Kidney epithelial cell (primary cell): ENCODE measurements at places on chromosomes 6 and 20. TPM values are rescaled to one million over a fixed set of nuclear protein-coding genes. Genes with fewer than 3 reads are reported as not detected.

XKR7 gene
- 0.08 and 0.34 TPM in 2 replicates for total RNA-seq

KIAA1755 gene
- total RNA-seq, result 1.4 and 2.1 TPM in 2 replicates

KHDC3L gene
- not detected in 2 replicates for total RNA-seq

ZNF165 gene
- 15.4 and 16.8 TPM in 2 replicates for total RNA-seq

BFSP1 gene
- total RNA-seq, result 2.1 and 4.5 TPM in 2 replicates

DNA sequence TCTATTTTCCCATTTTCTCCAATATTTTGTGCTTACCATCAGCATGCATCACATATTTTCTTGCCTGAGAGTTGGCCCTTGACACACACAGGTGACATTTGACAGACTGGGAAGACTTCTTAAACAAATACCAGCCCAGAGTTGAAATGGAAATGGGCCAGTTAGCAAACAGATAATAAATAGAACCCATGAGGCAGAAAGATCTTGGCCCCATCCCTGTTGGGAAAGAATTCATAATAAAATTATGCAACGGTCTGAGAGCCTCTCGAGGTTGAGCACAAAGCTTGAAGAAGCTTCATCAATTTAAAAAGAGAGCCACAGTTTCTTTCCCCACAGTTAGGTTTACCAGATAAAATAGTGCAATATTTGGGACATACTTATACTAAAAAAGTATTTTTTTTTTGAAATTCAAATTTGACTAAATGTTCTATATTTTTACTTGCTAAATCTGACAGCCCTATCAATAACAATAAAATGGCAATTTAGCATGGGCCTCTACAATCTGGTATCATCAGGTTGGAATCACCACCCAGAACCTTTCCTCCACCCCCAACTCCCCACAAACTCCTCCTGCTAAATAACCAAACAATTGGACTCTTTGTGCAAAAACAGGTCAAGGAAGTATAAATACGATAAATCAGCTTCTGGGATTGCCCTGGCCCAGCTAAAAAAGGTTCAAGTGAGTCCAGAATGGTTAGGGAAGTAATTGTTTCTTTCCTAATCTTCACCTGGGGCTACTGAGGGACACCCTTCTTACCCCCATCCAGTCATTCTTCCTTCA is 129.8 kb downstream of the CD164 start:
- no peak for DNase-seq

DNA sequence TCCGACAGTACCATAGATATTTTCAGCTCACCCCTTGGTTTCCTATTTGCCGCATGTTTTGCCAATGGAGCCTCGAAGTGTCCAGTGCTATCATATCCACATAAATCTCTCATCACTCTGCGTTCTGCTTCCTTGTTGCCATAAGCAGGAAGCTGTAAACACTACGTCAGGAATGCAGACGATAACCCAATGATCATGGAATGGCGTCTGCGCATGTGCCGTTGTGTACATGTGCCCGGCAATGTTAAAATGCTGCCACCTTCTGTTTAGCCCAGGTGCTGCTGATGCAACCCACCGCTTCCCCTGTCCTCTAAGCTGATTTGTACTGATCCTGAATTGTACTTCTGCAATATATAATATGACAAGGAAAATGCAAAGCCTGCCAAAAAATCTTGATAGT is 607.5 kb downstream of the HDGFL1 start:
- DNase-seq, result no peak

DNA sequence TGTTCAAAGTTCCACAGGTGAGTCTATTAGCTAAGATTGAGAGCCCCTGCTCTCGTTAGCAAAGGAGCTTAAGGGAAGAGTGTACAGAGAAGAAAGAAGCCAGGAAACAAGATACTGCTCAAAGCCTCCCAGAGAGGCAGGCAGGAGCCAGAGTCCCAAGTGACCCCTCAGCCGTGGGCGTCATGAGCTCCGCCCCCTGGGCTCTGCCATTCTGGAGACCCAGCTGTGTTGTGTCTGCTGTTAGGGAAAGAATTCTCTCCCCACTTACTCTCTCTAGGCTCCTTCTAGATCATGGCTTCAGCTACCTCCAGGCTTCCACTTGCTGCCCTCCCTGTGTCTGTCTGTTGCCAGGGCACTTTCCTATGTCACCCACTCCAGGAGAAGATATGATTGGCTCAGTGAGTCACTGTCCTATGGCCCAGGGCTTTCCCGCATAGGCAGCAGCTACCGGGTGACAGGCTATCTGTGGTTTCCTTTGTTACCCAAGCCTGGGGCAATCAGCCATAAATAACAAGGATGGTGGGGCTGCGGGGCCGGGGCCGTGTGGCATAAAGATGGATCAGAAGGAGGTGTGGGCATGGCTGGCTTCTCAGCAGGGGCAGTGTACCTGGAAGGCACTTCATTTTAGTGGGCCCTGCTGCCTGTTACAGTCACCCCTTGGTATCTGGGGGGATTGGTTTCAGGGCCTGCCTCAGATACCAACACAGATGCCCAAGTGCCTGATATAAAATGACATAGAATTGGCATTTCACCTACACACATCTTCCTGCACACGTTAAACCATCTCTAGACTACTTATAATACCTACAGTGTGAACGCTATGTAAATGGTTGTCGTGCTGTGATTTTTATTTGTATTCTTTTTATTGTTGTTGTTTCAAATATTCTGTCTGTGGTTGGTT is 118.9 kb downstream of the ARMC2 start:
- DNase-seq, result peak; percentile 53

DNA sequence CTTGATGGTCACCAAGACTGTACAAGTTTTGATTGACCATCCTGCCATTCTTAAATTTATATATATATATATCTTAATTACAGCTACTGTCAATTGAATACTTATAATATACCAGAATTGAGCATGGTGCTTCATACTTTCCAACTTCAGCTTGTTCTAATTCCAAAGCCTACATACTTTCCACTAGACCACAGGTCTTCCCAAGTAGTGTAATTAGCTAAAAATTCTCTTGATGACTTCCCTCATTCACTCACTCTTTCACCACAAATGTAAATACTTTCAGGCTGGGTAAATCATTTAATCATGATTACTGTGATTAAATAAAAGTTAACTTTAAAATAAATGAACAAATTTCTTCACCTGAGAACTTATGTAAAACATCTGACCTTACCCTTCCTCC is 3.4 kb downstream of the ASF1A start:
- no peak for DNase-seq

DNA sequence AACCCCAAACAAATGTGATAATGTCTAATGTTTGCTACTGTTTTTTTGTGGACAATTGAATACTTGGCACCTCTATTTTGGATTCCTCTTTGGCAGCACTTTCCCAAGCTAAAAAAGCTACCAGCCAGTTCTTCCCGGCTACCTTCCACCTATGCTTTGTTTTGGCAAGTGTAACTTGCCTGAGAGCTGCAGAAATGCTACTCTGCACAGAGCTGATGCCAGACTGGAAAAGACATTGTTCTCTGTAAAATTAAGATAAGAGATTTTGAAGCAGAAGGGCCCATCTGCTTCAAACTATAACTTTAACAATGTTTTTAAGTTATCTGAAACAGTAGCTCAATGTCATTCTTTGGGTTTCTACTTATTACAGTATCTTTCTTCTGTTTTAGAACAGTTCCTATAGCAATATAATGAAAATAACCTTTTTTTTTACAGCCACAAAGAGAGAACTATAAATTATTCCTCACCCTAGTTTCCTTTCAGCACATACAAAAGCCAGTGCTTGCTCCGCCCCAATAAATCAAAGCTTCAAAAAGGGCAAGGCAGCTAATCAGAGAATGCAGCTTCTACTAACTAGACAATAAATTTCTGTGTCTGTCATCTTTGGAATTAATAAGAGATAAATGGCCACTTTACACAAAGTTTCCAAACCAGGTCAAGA is 183.1 kb downstream of the UBE3D start:
- no peak for DNase-seq
